Uterine smooth muscle cell (primary cell): ENCODE measurements at places on chromosomes 1 and 21. TPM values are rescaled to one million over a fixed set of nuclear protein-coding genes. Genes with fewer than 3 reads are reported as not detected.

Gene MYOC
- total RNA-seq = 0.11 and 0.25 TPM in 2 replicates

Gene PIK3R3
- total RNA-seq = 1.4 and 3.9 TPM in 2 replicates

Gene FCGR1A
- total RNA-seq = not detected in 2 replicates

Gene PTGFR
- total RNA-seq = 6.5 and 17.7 TPM in 2 replicates

Gene BSND
- total RNA-seq = not detected in 2 replicates
